ENCODE measurements at places on chromosomes 4 and X. TPM values are rescaled to one million over a fixed set of nuclear protein-coding genes. Genes with fewer than 3 reads are reported as not detected.

The SPP1 gene
- 29.2 TPM for total RNA-seq

DNA sequence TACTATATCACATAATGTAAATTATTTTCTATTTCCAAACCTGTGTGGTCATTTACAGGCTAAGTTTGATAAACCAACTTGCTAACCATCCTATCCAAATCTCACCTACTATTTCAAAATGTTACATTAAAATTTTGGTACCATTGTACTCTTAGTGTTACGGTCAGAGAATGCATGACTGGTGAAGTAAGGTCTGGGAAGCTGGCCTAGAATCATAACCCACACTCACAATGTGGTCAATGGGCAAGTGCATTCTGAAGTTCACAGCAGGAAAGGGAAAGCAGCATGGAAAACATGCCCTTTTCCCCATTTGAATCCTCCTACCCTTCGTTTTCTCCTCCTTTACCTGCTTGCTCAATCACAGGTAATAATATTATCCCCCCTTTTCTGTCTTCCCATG is 54.4 kb downstream of the PPP3CA start:
- no peak for DNase-seq

DNA sequence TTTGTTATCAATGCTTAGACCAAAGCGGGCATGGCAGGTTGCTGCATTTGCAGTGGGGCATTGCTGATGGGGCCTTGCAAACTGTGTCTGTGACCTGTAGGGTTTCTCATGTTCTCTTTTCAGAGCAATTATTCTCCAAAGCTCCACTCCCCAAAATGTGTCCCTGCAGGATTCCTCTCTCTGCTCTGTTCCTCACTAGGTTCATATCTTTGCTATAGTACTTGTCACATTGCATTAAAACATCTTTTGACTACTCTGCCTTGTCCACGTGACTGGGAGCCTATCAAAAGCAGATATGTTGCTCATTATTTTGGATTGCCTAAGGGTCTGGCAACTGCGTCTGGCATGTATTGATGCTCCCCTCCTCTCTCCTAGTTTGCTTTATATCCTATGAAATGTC is 177.7 kb upstream of the MID1 start:
- no peak for DNase-seq

The ARHGAP6 gene
- 22.3 TPM for total RNA-seq

The ODAPH gene
- not detected for total RNA-seq

- DNase-seq = no peak
These were observed 45.5 kb downstream of the CENPC start for GRCh38 chr4:67499799-67500198.

DNA sequence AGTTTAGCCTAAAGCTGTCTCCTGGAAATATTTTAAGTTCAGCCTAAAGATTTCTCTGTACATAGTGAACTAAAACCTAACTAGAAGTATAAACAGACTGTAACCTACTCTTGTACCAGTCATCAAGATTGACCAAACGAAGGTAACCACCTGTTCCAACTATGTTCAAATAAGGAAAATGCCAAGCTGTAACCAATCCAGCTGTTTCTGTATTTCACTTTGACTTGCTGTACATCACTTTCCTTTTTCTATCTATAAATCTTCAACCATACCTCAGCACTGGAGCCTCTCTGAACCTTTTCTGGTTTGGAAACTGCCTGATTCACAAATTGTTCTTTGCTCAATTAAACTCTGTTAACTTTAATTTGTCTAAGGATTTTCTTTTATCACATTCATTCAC is 3.1 kb upstream of the CYSLTR1 start:
- DNase-seq = no peak

DNA sequence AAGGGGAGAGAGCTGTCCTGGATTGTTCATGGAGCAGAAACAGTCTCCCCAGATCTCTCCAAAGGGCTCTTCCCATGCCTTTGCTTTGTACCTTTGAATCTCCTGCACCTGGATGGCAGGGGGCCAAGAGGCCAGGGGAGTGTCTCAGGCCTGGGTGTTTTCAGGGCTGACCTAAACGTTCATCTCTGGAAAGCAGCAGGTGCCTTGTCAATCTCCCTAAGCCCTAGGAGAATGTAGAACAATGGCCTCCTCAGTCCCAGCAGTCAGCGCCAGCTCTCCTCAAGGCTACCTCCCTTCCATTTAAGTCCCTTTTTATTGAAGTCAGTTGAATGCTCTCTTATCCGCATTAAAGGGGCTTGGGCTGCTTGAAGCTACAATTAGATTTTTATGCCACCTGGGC is 31.2 kb upstream of the NSUN7 start:
- DNase-seq = no peak

The GLRA3 gene
- not detected for total RNA-seq

The FGFBP2 gene
- total RNA-seq = not detected

GRCh38 chr4:130288576-130288975 is 1192.6 kb downstream of the C4orf33 start:
- DNase-seq = no peak

- no peak for DNase-seq
These were observed 456.0 kb upstream of the SPANXN1 start for GRCh38 chrX:144791298-144791697.

The GLRA2 gene
- total RNA-seq = not detected

- DNase-seq = peak; percentile 9
These were observed at the start of gene SMIM10 for GRCh38 chrX:134990801-134991481. SMIM10 (plus strand) TSS chrX:134990991; CDS start chrX:134991096, 105 bp downstream.

- no peak for DNase-seq
These were observed 114.5 kb downstream of the ZAR1 start for GRCh38 chr4:48604527-48604926.

The MAMLD1 gene
- 8.3 TPM for total RNA-seq

DNA sequence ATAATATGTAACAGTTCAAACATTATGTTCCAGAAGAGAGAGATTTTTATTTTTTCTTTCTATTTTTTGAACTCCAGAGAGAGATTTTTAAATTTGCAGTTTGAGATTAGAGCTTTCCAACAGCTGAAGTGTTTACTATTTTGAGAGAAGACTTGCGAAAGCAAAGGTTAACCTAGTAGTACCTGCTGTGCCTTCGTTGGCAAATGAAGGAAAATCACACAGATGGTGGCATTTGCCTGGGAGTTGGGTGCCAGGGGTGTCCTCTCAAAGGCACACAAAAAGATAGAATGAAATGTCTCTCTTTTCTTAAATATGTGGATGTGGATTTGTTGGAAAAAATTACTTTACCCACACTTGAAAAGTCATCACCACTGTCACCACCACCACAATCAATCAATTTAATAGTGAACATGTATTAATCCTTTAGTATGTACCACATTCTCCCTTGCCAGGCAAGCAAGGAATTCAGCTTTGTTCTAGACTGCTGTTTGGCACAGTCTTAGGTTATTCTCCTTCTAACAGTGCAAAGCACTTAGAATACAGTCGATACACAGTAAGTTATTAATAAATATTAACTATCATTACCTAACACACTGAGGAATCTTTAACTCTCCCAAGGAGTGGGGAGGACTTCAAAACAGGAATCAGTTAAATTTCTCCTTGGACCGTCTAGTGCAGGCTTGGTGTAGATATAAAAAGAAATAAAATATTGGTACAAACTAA is 838.2 kb upstream of the FTHL17 start:
- no peak for DNase-seq

The CCNG2 gene
- total RNA-seq = 23.7 TPM

The NDP gene
- total RNA-seq = 0.27 TPM

The NKX3-2 gene
- total RNA-seq = not detected

GRCh38 chr4:44446191-44446590 is 2.4 kb downstream of the KCTD8 start:
- no peak for DNase-seq
